Spinal cord (tissue), 10 donors: ENCODE measurements at places on chromosomes 3 and 15.

DNA sequence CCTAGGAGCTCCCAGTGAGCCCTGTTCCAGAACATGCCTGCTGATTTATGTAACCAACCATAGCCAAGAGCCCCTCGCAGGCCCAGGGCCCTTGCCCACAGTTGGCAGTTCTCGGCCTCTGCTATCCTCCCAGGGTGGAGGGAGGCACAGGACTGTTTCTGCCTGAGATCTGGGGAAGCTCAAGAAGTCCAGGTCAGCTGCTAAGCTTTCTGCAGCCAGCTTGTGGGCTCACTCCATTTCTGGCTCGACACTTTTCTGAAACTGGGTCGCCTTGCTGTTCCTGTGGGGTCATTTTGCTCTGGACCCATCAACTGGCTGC, 72.5 kb upstream of the HERC1 start:
- DNase-seq: no peak

GRCh38 chr3:99474776-99475175, 163.6 kb upstream of the COL8A1 start:
- no peak for DNase-seq

DNA sequence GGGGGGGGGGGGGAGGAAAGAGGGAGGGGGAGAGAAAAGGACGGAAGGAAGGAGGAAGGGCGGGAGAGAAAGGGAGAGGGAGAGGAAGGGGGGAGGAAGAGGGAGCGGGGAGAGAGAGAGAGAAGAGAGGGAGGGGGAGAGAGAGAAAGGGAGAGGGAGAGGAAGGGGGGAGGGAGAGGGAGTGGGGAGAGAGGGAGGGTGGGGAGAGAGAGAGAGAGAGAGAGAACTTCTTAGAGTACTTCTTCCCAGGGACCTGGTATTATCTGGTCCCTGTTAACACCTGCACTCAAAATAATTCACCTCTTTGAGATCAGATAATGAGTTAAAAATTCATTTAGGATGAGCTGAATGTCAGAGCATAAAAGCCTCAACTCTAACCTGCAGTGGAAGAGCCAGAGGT, 1.1 kb downstream of the SEC13 start:
- no peak for DNase-seq

DNA sequence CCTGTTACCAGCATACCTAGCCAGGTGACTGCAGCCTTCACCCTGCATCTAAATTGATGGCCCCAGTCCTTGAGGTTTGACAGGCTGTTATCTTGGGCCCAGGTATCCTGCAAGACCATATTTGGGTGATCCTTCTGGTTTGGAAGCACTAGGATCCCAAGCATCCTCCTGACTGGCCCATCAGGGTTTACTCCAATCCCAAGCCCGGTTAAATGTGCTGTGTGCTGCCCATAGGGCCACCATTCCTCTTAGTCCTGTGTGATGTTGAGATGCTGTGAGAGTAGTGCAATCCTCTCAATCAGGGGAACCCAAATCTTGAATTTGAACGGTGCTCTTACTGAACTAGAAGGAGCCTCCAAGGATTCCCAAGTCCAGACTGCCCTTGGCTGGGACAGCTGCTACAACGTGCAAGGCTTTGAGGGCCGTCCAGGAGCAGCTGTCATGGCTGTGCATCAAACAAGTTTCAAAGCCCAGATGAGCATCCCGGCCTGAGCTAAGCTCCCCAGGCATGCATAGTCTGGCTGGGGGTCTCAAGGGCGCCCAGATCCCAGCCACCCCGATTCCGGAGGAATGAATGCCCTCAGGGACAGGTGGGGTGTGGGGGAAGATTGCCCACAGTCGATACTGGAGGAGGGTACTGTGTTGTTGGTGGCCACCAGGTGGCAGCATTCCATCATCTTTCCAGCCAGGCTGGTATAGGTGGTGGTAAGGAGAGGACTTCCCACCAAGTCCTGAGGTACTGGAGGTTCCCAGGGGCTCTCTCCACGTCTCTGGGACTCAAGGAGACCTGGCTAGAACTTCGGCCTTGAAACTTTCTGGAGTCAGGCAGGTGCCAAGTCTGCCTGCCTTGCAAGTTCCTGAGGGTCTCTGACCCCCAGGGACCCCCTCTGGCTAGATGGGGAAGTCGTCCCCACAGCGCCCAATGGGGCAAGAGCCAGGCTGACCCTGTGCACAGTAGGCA, 32.6 kb downstream of the RBM5 start:
- peak; percentile 91 for DNase-seq

DNA sequence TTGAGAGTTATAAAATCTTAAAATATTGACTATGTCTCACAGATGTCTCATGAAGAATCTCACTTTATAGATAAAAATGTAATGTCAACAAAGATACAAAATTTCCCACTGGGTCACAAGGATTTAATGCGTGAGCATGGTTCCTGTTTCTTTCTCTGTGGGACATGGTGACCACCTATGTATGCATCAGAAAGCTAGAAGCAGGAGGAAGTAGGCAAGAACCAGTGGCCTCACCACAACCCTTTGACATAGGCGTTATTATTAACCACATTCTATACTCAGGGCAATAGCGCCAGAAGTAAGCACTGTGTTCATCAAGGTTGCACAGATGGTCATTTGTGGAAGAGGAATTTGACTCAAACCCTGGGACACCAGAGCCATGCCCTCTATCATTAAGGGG, 11.7 kb upstream of the ADAMTS17 start:
- no peak for DNase-seq

DNA sequence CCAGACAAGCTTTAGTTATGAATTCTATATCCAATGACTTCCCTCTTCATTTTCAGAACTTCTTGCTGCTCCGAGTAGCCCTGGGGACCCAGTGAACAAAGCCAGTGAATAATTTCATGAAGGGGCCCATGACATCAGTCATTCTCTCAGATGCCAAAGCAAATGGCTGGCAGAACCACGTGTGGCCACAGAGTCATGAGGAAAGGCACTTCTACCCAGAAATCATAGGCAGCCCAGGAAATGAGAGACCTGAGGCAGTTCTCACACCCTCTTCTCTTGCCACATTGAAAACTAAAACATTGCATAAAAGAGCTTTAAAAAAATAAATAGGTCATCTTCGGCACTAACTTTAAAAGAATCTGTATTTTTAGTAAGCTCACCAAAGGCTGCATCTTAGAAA, 4.3 kb upstream of the UACA start:
- DNase-seq: no peak

GRCh38 chr3:124997303-124998246, 58.2 kb downstream of the HEG1 start:
- no peak for DNase-seq

GRCh38 chr3:190721330-190721729, 141.2 kb downstream of the GMNC start:
- no peak for DNase-seq

DNA sequence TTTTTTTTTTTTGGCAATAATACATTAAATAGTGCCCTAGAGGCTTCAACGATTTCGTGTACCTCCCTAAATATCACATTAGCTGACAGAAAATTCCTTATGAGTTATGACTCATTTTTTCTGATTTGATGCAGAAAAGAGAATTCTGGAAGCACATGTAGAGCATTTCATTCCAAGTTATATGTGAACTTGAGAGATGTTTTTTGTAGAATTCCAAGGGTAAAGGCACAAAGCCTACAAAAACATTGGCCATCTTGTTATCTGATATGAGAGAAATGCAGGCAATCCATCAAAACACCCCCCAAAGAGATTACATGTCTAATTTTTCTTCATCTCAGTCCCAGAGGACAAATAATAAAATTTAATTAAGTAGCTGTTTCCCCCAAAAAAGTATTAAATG, 6.7 kb upstream of the PFN2 start:
- no peak for DNase-seq

- no peak for DNase-seq
Observed at GRCh38 chr3:165459924-165460835, 264.0 kb upstream of the SLITRK3 start.

DNA sequence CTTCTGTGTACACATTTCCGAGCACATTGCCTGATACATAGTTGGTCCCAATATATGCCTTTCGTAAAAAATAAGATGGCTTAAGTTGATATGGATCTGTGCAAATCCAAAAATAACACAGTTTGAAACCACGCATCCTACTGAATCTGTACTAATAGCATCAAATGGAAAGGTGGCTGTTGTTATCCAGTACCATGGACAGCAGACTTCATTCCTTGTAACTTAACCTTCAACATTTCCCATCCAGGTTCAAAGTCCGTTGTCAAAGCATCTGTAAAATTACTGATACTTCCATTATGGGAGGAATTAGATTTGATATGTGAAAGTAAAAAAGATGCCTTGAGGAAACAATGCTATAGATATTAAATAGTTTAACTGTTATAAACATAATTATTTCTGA, 65.5 kb upstream of the C3orf49 start:
- no peak for DNase-seq

DNA sequence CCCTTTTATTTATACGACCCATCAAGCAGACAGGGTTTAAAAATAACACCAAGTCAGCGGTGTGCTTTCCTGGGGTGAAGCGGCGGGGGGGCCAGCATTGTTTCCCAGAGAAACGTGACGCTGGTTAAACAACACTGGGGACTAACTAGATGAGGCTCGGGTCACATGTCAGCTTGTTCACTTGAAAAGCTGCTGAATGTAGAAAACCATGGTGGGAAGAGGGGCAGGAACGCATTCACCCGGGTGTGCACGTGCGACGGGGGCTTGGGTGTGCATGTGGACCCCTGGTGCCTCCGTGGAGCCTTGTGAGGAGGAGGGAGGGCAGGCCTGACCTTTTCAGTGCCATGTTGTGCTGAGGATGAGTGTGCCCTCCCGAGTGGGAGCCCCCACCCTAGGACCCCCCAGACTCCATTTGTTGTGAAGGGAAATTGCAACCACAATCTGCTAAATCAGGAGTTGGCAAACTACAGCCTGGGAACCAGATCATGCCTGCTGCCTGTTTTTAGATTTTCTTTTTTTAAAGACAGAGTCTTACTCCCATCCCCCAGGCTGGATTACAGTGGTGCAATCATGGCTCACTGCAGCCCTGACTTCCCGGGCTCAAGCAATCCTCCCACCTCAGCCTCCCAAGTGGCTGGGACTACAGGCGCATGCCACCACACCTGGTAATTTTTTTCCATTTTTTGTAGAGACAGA, 70.4 kb upstream of the CMTM7 start:
- no peak for DNase-seq

- no peak for DNase-seq
Observed at GRCh38 chr15:55037071-55037470, 159.7 kb downstream of the RSL24D1 start.

DNA sequence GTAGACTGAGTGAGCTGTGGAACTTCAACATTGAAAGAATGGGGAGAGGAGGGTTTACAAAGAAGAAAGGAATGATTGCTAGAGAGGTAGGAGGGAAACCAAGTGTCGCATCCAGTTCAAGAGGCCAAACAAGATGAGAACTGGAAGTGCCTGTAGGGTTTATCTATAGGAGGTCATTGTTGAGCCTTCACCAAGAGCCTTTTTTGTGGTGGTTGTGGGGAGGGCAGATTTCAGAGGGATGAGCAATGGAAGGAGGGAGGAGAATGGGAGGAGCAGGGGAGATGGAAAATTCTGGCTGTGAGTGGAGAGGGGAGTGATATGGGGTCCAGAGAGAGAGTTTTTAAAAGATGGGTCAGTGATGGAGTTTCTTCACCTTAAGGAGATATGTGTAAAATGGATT, 8.5 kb downstream of the PDIA5 start:
- no peak for DNase-seq

DNA sequence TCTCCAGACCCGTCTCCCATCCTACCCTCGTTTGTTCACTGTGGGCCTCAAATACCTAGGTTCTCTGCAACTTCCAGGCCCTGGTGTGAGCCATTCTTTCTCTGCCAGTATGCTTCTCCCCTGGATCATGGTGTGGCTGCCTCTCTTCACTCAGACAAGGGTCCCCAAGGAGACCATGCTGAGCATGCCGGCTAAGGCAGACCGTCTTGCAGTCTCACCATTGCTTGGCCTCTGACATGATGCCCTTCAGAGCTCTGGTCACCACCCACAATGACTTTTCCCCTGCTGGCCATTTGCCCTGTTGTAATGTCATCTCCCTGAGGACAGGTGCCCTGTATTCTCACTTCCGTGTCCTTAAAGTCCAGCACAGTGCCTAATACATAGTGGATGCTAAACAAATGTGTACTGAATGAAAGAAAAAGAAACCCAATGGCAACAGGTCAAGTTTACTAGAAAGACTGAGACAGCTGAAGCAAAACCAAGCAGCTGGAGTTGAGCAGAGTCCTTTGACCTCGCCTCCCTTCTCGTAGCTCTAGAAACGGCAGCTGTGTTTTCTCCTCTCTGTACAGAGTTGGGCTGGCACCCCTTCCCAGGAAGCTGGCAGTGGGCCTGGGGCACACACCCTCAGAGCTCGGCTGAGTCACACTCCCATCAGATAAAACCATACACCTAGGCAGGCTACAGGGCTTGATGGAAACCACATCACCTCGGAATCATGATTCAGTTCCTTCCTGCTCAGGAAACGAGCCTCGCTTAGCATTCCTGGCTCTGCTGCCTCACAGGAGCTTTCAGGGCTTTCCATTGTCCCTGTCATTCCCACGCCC, 8.6 kb downstream of the TLR9 start:
- peak; percentile 24 for DNase-seq

- no peak for DNase-seq
Observed at GRCh38 chr3:106251160-106251892, 382.5 kb upstream of the CBLB start.

DNA sequence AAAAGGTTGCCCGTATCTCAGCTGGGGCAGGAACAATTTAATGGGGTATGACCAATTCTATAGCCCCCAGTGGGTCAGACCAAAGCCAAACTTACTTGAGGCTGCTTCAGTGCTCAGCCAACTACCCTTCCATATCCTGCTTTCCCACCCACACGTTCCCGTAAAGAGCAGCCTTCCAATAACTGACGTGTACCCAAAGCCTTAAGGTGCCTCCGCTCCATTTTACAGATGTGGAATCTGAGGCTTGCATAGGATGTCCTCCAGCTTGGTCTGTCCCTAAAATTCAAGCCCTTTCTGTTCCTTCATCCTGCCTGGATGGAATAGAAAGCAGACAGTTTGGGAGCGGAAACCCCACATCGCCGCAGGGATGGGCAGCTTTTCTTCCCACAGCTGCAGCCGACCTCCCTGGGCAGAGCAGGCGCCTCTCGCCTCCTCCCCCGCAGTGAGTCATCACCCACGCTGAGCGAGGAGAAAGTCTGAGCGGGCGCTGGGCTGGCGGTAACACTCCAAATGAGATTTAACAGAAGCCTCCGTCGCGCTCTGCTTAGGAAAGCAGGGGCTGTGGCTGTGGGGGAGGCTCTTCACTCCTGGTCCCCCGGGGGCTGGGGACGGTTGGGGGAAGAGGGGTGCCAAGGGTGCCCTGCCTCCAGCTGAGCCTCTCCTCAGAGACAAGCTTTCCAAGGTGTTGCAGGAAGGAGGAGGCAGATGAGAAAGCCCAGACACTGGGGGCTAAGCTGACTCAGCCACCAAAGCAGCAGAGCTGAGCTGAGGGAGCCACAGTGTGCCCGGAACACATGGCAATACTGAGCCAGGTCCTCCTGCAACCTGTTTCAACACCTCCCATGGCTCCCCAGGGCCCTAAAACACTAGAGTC, 57.8 kb upstream of the HRH1 start:
- no peak for DNase-seq
